NCI-H226 (cell line): ENCODE measurements at places on chromosomes 11 and 22.

- no peak for DNase-seq
These were observed 20.6 kb upstream of the YWHAH start for GRCh38 chr22:31923747-31924146.

- DNase-seq: no peak
These were observed 39.3 kb upstream of the SORL1 start for GRCh38 chr11:121412711-121413415.

DNA sequence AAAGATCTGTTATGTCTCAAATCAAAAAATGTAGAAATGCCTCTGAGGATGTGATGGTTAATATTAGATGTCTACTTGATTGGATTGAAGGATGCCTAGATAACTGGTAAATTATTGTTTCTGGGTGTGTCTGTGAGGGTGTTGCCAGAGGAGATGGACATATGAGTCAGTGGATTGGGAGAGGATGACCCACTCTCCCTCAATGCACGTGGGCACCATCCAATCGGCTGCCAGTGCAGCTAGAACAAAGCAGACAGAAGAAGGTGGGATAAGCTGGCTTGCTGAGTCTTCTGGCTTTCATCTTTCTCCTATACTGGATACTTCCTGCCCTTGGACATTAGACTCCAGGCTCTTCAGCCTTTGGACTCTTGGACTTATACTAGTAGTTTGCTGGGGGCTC lies 430.3 kb downstream of the SOX6 start:
- DNase-seq: no peak

- DNase-seq: peak; percentile 31
These were observed 579 bp downstream of the PICALM start for GRCh38 chr11:86068138-86068871.

- DNase-seq: peak; percentile 26
These were observed 29.1 kb downstream of the LIMK2 start for GRCh38 chr22:31241200-31241599.

DNA sequence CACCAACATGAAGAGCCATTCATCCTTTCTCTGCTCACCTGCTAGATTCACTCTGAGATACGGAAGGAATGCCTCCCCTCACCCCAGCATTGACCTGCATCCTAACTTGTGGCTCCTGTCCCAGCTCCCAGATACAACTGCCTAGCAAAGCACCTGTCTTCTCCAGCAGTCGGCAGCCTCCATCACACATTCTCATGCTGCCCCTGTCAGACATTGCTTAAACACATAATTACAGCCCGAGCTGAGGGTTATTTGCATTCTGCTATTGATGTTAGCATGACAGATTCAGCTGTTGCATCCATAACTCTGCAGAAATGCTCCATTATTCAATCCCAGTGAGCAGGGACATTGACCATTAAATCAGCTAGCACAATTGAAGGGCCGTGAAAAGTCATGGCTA lies 184.4 kb upstream of the NARS2 start:
- no peak for DNase-seq

DNA sequence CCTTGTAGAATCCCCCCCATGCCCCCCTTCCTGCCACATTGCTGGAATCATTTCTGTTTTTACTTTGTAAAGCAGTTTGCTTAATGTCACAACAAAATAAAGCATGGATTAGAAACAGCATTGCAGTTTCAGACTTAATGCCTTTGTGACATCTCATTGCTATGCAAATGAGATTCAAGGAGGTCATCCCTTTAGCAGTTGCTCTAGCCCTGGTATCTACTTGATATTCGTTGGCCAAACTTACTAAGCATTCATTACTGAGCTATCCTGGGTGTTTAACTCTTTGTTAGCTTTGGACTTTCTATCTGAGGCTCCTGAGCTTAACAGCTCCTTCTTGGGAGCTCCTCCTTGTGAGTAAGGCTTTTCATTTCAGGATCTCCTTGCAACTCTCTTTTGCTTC lies 16.3 kb downstream of the FAT3 start:
- no peak for DNase-seq

DNA sequence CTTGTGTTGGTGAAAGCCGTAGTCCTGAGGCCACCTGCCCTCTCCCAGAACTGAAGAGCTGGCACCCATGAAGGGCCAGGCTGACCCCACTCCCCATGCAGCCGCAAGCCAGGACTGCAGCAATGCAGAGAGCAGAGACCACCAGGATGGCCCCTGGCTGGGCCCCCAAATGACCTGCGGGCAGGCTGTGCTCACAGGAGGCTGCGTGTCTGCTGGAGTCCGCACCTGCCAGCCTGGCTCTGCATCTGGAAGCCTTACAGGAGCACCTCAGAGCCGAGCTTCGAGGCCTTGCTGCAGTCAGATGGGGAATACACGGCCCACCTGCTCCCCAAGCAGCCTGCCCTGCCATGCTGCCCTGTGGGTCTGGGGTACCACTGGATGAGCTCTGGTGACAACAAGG lies 1336.8 kb downstream of the TBC1D22A start:
- no peak for DNase-seq

- peak; percentile 13 for DNase-seq
These were observed 580 bp downstream of the ILK start for GRCh38 chr11:6604081-6604626.

DNA sequence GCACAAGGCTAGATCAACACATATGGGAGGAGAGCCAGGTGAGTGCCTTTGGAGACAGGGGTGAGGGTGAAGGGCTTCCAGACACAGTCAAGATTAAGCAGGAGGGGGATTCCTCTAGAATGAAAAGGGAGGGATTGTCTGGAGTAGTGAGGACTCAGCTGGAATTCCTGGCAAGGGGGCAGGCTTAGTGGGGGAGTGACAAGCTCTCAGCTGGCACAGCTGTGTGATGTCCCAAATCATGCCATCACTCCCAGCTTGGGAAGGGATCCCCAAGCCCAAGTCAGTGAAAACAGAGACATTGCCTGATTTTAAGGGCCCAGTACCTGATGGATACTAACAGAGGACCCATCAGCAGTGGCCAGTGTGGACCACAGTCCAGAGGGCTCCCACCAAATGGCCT lies 119.0 kb downstream of the MPPED2 start:
- DNase-seq: no peak

DNA sequence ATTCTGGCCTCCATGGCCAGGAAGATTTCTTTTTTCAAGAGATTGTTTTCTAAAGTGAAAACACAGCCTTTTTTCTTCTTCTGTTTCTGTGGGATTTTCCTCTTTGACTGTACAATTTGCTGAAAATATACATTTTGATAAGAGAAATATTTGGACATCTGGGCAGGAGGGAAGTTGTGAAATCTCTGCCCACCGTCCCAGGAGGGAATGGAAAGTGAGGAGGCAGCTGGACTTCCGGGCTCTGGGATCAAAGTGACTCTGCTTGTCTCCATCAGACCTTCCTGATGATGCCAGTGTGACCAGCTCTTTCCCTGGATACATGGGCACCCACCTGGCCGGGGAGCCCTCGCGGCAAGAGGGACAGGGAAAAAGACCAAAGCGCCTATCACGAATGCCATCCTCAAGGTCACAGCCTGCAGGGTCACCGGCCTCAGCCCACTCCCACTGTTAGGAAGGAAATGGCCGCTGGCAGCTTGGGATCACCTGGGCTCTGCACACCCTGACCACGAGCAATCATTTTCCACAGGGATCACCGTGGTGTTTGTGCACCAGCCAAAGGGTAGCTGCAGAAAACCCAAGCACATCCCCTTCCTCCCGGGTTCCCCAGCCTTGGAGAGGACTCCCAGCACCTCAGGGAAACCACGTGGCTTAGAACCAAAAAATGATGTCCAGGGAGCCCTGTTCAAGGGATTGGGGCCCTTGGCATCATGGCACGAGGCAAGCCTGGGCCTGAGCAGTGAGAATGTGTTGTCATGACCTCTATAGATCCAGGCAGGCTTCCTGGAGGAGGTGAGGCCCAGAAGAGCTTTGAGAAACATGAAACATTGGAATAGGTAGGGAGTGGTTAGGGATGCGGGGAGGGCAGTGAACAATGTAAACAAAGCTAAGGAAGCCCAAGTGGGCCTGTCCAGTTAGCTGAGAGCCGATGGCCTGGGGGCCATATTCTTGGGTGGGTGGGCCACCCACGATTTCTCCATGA lies 29.1 kb upstream of the CCND1 start:
- DNase-seq: no peak

GRCh38 chr22:47625531-47626427 lies 863.3 kb downstream of the TBC1D22A start:
- DNase-seq: no peak

DNA sequence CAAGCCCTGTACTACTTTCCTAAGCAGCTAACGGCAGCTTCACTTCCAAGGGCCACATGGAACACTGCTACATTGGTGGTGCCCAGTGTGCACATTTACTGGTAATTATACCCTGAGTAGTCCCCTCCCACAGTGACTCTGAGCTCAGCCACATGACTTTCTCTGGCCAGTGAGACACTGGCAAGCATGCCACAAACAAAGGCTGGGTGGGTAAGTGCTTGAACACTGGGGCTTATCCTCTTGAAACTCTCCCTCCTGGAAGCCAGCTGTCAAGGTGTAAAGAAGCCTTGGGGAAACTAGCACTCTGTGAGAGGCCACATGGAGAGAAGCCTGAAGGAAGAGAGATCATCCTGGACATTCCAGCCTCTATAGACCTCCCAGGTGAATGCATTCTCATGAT lies 54.4 kb upstream of the DRD2 start:
- DNase-seq: no peak

DNA sequence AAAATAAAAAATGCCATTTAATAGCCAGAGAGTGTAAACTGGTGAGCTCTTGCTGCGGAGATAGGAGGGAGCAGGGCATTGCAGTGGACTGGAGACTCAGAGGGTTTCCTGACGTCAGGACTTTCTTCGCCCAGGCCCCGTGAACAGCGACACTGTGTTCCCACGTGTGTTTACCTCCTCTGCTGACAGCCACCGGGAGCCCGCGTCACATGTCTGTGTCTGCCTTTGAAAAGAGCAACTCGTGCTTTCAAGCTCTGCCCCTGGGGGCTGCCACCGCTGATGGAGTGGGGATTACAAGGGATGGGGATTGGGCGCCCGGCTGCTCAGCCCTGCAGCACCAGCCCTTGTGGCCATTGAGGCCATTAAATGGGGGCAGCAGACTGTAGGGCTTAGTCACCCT lies 3.3 kb downstream of the TANGO2 start:
- DNase-seq: no peak

DNA sequence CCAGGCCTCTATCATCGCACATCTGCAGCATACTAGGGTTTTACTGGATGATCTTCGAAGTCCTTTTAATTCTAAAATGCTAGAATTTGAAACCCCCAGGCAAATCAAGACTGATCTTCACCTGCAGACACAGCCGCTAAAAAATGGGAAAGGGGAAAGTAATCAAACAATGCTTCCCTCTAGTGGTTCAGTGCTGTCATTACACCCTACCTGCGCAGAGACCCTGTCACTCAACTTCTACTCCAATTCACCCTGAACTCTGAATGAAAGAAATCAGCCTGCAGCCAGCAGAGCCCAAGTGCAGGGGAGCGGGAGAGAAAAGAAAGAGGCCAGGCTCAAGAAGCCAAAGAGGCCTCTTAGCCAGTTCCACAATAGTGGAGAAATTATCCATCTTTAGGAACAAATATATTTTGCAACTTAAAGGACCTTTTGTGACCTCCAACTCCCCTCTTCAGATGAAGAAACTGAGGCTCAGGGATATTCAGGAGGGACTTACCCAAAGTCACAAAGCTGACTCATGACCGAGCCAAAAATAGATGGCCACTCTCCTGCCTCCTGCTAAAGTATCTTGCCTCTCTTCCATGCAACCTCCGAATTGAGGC lies 33.0 kb downstream of the SERGEF start:
- DNase-seq: peak; percentile 2

- no peak for DNase-seq
These were observed 55.4 kb upstream of the LINC01488 start for GRCh38 chr11:69425895-69426544.

- DNase-seq: no peak
These were observed 901.5 kb upstream of the CHORDC1 start for GRCh38 chr11:91124363-91124762.

DNA sequence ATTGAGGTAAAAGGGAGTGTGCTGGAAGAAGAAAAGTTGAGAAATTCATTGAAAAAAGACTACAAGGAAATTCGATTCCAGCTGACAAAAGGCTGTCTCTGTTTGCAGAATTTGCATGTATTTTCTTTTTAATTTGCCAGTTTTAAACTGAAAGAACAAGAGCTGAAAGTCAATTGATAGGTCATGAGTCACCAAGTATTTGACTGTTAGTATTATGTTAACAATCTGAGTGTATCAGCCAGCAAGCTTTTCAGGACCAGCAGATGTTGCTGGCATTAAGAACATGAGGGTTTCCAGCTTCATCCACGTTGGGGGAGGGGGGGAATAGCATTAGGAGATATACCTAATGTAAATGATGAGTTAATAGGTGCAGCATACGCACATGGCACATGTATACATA lies 726.7 kb downstream of the METTL15 start:
- DNase-seq: peak; percentile 55
